ENCODE measurements at places on chromosomes 5 and 9. TPM values are rescaled to one million over a fixed set of nuclear protein-coding genes. Genes with fewer than 3 reads are reported as not detected.

SPATA6L gene
- 12.0 TPM for total RNA-seq

MBLAC2 gene
- total RNA-seq = 12.9 TPM

TGFBI gene
- 23.3 TPM for total RNA-seq

PCDHB9 gene
- total RNA-seq = 8.0 TPM

USP20 gene
- total RNA-seq = 11.1 TPM

PRR16 gene
- 1.6 TPM for total RNA-seq

FOXB2 gene
- not detected for total RNA-seq

ASPN gene
- total RNA-seq = 2.9 TPM

CD14 gene
- total RNA-seq = 17.6 TPM

MUSK gene
- 0.27 TPM for total RNA-seq

SLC34A3 gene
- not detected for total RNA-seq

SURF2 gene
- 11.0 TPM for total RNA-seq

ABCA2 gene
- 29.0 TPM for total RNA-seq

WNT8A gene
- total RNA-seq = not detected

TMEM252 gene
- total RNA-seq = not detected

IL9 gene
- total RNA-seq = not detected

STK32A gene
- total RNA-seq = 37.9 TPM

PCDHGA2 gene
- total RNA-seq = 11.4 TPM

GLRA1 gene
- 3.6 TPM for total RNA-seq

EPB41L4A gene
- 130 TPM for total RNA-seq

LHX6 gene
- total RNA-seq = 1.5 TPM

PCA3 gene
- total RNA-seq = 1.2 TPM

ST8SIA4 gene
- total RNA-seq = 36.2 TPM

Measured in cerebellum (tissue), 4 donors.